ENCODE measurements at places on chromosomes 3 and 15.

DNA sequence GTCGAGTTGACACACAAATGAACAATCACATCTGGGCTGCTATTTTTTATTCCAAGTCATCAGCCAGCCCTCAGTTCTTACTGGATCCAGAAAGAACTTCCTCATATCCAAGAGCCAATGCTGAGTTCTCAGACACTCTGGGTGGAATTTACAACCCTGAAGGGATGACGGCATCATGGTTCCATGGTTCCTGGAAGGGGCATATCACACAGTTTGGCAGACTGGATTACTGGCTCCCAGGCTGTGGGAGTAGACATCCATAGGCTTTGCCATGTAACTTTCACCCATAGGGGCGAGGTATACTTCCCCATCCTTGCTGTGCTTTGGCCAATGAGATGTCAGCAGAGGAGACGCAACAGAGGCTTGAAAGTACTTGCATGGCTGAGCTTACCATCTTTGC is 26.9 kb upstream of the KBTBD12 start:
- no peak for DNase-seq

- DNase-seq, result no peak
Measured at GRCh38 chr3:72316501-72317279, 531.6 kb downstream of the SHQ1 start.

DNA sequence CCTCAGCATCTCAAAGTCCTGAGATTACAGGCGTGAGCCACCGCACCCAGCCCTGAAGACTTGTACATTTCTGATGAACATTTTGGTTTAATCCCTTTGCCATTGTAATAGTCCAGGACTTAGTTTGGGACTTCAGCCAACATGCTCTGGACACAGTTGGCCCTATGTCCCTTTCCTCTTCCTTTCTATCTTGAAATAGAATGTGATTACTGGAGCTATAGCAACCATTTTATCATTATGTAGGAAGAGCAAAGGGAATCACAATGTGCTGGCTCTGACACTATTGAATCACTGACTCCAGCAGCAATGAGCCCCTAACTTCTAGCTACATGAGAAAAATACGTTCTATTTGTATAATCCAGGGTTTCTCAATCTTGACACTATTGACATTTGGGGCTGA is 34.8 kb upstream of the MRPL3 start:
- DNase-seq, result no peak

GRCh38 chr3:110909839-110910238 is 161.8 kb upstream of the NECTIN3 start:
- no peak for DNase-seq

GRCh38 chr3:160379628-160380214 is 19.3 kb downstream of the IFT80 start:
- no peak for DNase-seq

- DNase-seq, result no peak
Measured at GRCh38 chr3:64687086-64687780, 567 bp downstream of the ADAMTS9 start.

- no peak for DNase-seq
Measured at GRCh38 chr3:195153130-195153529, 117.8 kb downstream of the XXYLT1 start.

DNA sequence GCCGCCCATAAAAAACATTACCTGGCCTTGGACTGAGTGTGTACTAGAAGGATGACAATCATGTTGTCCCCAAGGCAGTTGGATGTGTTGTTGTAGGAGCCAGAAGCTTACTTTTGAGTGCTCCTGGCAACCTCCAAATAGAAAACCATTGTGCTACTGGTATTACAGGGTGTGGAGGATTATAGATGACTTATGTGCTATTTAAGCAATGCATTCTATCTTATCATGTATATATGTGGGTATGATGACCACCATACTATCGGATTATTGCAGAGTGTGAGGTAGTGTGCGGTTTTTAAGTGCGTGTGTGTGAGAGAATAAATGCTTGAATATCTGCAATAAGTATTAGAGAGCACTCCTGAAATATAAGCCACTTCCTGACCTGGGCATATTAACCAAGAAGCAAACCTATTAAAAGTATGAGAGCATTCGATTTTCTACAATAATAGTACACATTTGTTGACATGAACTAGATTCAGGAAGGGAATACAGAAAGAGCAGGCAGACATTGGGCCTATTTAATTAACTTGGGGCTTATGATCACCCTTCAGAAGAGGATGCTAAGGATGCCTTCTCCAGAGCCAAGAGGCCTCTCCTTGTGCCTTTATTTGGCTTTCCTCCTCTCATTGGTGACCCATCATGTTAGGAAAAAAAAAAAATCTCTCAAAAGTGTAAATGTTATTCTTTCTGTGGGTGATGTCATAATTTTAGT is 11.7 kb upstream of the MBNL1 start:
- DNase-seq, result no peak

- no peak for DNase-seq
Measured at GRCh38 chr15:58484791-58485600, 53.2 kb downstream of the LIPC start.

DNA sequence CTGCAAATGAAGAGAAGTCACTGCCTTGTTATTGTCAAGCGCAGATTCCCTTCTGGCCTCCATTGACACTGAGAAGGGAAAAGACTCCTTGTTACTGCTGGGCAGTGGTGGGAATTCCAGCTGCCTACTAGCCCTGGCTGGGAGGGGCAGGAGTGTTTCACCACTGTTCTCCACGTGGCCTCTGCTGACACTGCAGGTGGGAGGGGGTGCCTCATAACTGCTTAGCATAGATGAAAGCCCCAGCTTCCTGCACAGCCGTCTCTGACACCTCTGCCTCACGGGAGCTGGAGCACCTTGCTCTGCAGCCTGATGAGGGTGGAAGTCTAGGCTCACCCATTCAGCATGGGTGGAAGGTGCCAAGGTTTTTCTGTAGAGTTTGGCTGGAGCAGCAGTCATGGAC is 52.1 kb downstream of the TM2D3 start:
- DNase-seq, result no peak

DNA sequence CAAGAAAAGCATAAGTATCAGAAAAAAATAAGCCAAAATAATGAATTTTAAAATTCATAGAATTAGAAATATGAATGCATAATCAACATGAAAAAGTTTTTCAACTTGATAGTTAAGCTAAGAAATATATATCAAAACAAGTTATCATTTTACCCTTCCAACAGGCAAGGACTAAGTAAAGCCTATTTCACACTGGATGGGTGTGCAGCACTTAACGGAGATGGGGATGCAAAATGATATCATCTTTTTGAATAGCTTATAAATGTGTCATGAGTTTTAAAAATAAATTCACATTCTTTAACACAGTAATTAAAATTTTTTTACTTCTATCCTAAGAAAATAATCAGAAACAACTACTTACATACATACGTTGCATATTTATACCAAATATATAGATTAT is 20.9 kb downstream of the PIK3R4 start:
- no peak for DNase-seq

DNA sequence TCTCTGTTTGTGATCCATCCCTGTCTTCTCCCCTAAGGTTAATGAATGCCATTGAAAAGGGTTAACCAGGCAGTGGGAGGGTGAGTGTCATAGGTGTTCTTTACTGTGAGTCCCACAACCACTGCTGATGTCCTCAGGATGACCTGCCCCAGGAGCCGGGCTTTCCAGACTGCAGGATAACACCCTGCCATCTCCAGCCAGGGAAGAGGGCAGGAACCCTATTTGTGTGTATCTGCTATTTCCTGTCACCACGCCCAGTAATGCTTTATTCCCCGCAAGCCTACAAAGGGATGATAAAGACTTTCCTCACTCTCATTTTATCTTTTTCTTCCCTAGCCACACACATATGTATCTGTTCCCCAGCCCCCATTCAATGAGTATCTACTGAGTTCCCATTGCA is 15.6 kb upstream of the CTXND1 start:
- DNase-seq, result no peak

DNA sequence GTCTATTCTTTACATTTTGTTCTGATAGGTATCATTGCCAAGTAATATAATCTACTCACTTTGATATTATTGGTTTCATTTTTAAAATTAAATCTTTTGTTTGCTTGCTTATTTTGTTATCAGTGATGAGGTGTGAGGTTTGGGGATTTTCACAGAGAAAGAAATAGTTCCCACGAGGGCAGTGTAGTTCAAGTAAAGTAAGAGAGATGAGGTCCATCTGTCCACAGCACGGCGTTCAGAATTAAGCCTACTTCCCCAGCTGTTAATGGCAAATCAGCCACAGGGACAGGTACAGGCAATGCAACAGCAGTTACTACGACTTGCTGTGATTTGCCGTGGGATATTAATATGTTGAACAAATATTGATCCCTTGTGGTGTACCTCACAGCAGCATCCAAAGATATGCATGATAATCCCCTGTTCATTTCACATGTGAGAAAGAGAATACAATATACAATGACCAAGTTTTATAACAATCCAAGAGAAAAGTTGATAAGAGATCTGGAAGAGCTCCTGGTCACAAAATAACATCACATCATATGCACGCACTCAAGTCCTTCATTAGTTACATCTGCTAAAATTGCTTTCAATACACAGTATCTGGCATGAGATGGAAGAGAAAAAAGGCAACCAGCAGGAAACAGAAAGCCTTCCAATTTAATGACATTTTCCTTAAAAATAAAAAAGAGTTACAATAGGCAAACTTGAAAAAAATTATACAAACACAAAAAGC is 131.6 kb downstream of the TUSC7 start:
- DNase-seq, result no peak

- no peak for DNase-seq
Measured at GRCh38 chr3:57826245-57826951, 70.3 kb downstream of the SLMAP start.

- no peak for DNase-seq
Measured at GRCh38 chr3:10383850-10384248, 62.9 kb upstream of the SEC13 start.

- no peak for DNase-seq
Measured at GRCh38 chr15:77094397-77095030, 23.6 kb upstream of the TSPAN3 start.

- DNase-seq, result no peak
Measured at GRCh38 chr15:63362196-63362595, 19.4 kb downstream of the CA12 start.

DNA sequence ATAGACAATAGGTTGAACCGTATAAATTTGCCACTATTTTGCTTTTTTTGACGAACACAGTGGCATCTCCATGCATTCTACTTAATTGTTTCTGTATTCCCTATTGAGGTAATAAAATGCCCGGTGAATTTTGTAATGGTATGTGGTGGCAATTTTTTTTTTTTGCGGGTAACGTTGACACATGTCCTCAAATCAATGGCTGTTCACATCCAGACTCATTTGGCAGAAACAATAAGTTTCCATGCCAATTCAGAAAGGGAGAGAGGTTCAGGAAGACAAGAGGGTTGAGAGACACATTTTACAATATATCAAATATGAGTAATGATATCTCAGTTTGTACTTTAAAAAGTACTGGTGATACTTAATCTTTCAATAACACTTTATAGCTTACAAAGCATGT is 463.9 kb downstream of the WDR72 start:
- no peak for DNase-seq

GRCh38 chr3:141152801-141153678 is 78.6 kb upstream of the PXYLP1 start:
- DNase-seq, result no peak

DNA sequence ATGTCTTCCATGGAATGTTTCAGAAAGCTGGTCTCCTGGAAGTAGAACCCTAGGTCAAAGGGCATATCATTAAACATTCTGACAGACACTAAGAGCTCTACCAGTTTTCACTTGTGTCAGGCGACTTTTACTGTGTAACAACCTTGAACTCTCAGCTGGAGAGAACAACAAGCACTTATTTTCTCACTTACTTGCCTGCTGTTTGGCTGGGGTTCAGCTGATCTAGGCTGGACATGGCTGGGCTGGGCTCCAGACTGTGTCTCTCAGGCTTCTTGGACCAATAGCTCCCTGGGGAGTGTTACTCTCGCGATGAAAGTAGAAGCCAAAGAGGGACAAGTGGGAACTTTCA is 527.3 kb downstream of the SHQ1 start:
- no peak for DNase-seq

- DNase-seq, result no peak
Measured at GRCh38 chr3:72031581-72031980, 246.6 kb upstream of the PROK2 start.

DNA sequence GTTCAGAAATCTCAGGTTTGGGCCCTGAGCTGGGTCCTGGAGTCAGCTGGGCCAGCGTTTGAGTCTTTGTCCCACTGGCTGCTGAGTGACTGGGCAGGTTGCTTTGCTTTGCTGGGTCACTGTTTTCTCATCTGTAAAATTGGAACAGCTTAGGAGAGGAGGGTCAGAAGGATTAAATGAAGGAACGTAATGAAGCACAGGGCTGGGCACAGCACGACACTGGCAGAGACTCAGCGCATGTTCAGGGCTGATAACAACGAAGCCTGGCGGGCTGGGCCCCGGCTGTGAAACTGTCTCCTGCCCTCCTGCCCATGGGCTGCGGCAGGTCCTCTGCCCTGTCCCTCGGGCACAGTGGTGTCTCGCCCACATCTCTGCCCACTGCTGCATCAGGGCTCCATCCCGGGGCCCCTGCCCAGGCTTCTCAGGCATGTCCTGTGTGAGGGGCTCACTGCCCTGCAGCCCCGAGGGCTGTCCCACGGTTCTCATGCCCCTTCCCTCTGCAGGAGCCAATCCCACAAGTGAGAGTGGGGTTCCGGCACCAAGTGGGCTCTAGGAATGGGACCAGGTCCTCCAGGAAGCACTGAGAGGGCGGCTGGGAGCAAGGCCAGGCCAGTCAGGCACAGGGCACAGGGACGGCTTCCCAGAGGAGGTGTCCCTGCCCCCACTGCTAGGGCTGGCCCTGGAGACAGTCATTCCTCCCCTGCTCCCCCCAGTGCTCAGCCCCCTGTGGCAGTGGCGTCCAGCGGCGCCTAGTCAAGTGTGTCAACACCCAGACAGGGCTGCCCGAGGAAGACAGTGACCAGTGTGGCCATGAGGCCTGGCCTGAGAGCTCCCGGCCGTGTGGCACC is 88.0 kb downstream of the TBC1D2B start:
- DNase-seq, result no peak

DNA sequence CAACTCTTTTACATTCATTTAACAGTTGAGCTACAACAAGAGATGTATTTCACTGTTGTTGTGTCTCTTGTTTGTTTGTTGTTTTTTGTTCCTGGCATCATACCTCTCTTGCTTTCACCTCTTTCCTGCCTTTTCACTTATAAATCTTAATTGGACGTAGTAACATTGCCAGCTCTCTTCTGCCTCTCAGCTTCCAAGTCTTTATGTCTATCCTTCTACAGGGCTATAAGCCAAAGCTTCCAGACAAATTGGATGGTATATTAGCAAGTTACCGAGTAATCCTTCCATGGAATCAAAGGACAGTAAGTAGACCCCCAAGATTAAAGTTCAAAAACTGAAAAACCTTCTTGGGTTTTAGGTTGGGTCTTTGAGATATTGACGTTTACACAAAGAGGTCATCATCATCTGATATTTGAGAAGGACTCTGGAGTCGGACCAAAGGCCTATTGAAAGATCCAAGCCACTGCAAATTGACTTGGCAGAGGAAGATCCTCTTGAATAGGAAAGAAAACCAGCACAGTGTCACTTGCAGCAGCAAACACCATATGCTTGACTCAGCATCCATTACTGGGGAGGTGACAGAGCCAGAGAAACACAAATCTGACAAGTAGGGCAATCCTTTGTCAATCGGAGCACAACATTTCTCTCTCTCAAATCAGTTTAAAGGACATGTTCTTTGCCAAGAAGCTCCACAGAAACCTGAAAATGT is 648.5 kb upstream of the NR2F2 start:
- no peak for DNase-seq

GRCh38 chr3:148694116-148694515 is 3.6 kb upstream of the AGTR1 start:
- no peak for DNase-seq

- no peak for DNase-seq
Measured at GRCh38 chr15:59410391-59410896, 27.5 kb upstream of the FAM81A start.

All from C1 segment of cervical spinal cord (tissue), 14 donors.